ENCODE measurements at places on chromosomes 11 and 22. TPM values are rescaled to one million over a fixed set of nuclear protein-coding genes. Genes with fewer than 3 reads are reported as not detected.

DNA sequence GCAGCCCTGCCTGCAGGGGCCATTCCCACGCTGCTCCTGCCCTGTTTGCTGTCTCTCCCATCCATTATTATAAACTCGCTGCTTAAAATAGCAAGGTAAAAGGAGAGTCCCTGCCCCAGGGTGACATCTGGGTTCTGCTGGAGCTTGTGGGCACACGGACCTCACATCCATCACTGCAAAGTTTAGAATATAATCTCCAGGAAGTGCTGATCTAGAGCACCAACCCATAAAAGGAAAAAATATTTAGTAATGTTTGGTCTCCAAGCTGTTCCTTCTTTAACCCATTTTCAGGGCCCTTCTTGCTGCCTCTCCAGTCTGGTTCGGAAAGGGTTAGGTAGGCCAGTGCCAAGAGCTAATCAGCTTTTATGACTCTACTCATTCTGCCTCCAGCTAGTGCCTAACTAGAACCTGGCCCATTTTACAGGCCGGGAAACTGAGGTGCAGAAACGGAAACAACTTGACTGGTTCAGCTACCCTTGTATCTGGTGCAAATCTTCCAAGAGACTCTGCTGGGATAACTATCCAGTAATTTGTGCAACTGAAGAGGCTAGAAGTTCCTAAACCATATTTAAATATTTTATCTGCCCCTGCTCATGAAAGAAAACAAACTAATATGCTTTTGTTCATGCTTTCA is 37.5 kb downstream of the IRAG1 start:
- peaks cover 23% of the 10 kb centered on the region for H3K4me1 ChIP-seq
- no peak overlapping the region for H3K27ac ChIP-seq
- no peaks in the 10 kb centered on the region for H3K27me3 ChIP-seq
- H3K4me3 ChIP-seq: no peak overlapping the region
- DNase-seq: no peak

- H3K4me3 ChIP-seq: no peak overlapping the region
- no peaks in the 10 kb centered on the region for H3K36me3 ChIP-seq
- no peak overlapping the region for H3K27ac ChIP-seq
- no peaks in the 10 kb centered on the region for H3K27me3 ChIP-seq
- no peaks in the 10 kb centered on the region for H3K4me1 ChIP-seq
Observed at GRCh38 chr22:49390954-49391353, 436.7 kb downstream of the BRD1 start.

GRCh38 chr11:33692013-33692504 is 8.6 kb downstream of the C11orf91 start:
- H3K4me1 ChIP-seq: peaks cover 5% of the 10 kb centered on the region
- no peak overlapping the region for H3K27ac ChIP-seq
- H3K4me3 ChIP-seq: no peak overlapping the region
- no peak for DNase-seq
- H3K27me3 ChIP-seq: peaks cover 11% of the 10 kb centered on the region

The TSSK2 gene
- total RNA-seq: not detected

DNA sequence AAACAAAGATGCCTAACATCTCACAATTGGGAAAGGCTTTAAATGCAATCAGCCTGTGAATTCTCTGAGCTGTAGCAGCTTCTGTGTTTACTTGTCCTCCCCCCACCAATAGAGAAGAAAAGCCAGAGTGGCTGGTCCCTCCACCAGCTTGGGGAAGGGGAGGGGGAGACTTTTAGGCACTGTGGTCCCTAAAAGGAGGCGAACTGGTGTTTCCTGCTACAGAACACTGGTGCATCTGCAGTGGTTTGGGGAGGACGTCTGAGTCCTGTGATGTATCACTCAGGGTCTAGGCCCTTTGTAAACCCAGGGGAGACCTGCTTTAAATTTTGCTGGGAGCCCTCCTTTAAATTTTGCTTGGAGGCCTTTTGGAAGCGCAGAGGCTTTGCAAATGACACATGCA is 16.9 kb downstream of the TNRC6B start:
- H3K27me3 ChIP-seq: no peaks in the 10 kb centered on the region
- H3K36me3 ChIP-seq: peaks cover 7% of the 10 kb centered on the region
- DNase-seq: no peak
- H3K4me1 ChIP-seq: peaks cover 71% of the 10 kb centered on the region
- H3K4me3 ChIP-seq: no peak overlapping the region

GRCh38 chr11:122468965-122469364 is 186.6 kb upstream of the UBASH3B start:
- no peak overlapping the region for H3K4me3 ChIP-seq
- H3K4me1 ChIP-seq: no peaks in the 10 kb centered on the region
- H3K27me3 ChIP-seq: peaks cover 6% of the 10 kb centered on the region
- H3K36me3 ChIP-seq: no peaks in the 10 kb centered on the region

GRCh38 chr22:46661221-46661851 is 41.1 kb downstream of the GRAMD4 start:
- no peak overlapping the region for H3K27ac ChIP-seq
- no peak overlapping the region for H3K4me3 ChIP-seq
- no peaks in the 10 kb centered on the region for H3K36me3 ChIP-seq
- DNase-seq: no peak
- H3K4me1 ChIP-seq: peaks cover 15% of the 10 kb centered on the region
- H3K27me3 ChIP-seq: no peaks in the 10 kb centered on the region

The TRMT112 gene
- total RNA-seq: 171 TPM

DNA sequence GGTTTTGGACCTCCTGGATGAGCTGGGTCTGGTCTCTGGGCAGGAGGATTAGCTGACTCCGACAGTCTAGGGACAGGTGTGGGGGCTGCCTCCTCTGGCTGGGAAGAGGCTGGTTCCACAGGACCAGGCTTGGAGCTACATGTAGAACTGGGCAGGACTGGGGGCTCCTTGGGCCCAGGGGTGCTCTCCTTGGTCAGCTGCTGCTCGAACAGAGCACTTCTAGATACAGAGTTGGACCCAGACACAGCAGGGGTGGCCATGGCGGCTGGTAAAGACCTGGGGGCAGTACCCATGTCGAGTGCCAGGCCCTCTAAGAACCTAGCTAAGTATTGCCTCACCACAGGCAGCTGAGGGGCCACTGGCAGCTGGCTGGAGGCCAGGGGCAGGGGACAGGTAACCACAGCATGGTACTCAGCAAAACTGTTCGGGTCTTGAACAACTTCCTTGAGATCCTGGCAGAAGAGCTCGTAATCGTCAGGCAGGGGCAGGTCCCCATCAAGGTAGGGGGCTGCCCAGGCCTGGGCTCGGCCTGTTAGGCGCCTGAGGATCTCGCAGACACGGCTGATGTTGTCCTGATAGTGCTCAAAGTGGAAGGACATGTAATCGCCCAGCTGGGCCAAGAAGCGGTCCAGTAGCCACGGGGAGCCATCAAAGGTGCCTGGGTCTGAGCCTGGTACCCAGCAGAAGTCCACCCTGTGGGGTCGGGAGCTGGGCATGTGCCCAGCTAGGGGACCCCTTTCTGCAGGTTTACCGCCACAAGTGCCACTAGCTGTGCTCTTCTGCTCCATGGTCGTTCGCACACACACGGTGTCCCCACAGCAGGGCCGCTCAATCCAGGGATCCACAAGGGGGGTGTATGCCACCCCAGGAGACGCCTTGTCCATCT is 3.1 kb downstream of the GNB1L start:
- no peak for DNase-seq
- no peak overlapping the region for H3K27ac ChIP-seq
- no peak overlapping the region for H3K4me3 ChIP-seq
- H3K36me3 ChIP-seq: peaks cover 37% of the 10 kb centered on the region

DNA sequence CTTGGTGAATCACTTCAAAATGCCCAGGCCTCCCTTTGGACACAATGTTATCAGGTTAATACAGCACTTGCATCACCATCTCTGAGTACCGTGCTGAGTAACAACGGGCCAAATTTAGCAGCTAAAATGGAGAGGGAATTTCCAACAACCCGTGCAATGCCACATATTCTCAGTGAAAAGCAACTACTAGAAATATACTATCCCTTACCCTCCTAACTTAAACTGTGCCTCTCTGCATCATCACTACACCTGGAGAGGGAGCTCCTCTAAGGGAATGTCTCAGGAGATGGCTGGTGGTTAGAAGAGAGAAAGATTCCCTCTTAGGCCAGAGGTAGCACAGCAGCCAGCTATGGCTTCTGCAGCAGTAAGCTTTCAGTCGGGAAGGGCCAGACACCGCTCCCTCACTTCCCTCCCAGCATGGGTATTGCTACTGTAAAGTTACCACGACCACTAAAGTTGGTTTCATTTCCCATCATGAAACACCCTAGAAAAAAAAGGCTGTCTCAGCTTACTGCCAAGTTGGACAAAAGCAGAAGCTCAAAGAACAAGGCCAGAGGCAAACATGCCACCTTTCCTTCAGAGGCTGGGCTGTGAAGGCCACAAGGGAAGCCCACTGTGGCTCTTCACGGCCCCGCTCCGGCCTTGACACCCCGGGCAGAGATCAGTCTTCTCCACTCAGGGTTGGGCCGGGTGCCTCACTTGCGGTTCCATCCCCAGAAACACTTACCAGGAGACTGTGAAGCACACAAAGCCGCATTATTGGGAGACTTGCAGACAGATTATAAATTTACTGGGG is 3.9 kb downstream of the MAML2 start:
- peaks cover 60% of the 10 kb centered on the region for H3K4me1 ChIP-seq
- peak overlapping the region; percentile 96 for H3K4me3 ChIP-seq
- H3K27ac ChIP-seq: peak overlapping the region; percentile 88
- DNase-seq: peak; percentile 64
- no peaks in the 10 kb centered on the region for H3K27me3 ChIP-seq

- no peaks in the 10 kb centered on the region for H3K36me3 ChIP-seq
- H3K27me3 ChIP-seq: no peaks in the 10 kb centered on the region
- H3K4me1 ChIP-seq: no peaks in the 10 kb centered on the region
- H3K4me3 ChIP-seq: no peak within 1 kb of the TSS
- DNase-seq: no peak
Observed at GRCh38 chr11:57390535-57390934, at the start of gene PRG2. Gene PRG2, minus strand, starts transcription at chr11:57390650. Its CDS starts 706 bp downstream, at chr11:57389944.

GRCh38 chr22:38313384-38313955 is 3.8 kb downstream of the CSNK1E start:
- no peaks in the 10 kb centered on the region for H3K27me3 ChIP-seq
- peak overlapping the region; percentile 82 for H3K27ac ChIP-seq
- peaks cover 6% of the 10 kb centered on the region for H3K36me3 ChIP-seq
- H3K4me1 ChIP-seq: peaks cover 71% of the 10 kb centered on the region
- no peak for DNase-seq

DNA sequence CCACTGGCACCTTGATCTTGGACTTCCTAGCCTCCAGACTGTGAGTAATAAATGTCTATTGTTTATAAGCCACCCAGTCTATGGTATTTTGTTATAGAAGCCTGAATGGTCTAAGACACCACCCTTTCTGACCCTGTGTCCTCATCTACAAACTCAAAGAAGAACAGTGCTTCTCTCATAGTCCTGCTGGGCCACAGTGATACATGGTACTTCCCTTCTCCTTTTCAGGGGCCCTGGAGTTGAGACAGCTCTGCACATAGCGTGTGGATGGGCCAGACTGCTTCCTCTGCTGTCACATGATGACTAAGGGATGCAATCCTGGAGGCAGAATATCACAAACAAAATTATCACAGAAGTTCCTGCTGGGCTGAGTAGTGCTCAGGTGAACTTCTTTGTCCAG is 5.0 kb downstream of the KCNJ11 start:
- no peak overlapping the region for H3K27ac ChIP-seq
- no peaks in the 10 kb centered on the region for H3K36me3 ChIP-seq
- DNase-seq: no peak
- no peak overlapping the region for H3K4me3 ChIP-seq

DNA sequence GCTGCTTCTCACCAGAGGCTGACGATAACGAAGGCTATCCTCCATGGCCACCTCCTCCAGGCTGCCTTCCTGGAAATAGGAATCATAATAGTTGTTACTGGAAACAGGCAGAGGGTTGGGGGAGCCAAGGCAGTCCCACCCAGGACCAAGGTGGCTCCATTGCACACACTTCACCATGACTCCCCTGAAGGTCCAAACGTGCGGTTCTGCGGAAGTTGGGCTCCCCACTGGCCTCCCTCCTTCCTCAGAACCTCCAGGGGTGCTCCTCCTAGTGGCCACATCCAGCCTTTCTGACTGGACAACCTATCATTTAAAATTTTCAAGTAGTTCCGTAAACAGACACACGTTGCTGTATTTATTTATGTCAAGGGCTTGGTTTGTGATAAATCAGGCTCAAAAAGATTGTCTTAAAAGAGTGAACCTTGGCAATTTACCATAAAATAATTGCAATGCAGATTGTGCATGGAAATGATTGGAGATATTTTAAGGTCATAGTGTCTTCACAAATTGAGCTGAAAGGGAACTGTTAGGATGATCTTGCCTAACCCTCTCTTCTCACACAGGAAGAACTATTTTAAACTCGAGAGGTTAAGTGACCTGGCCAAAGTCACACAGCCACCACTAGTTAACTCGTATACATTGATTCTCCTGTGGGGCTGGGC is 1.4 kb upstream of the TCN2 start:
- peaks cover 1% of the 10 kb centered on the region for H3K27me3 ChIP-seq
- H3K4me3 ChIP-seq: no peak overlapping the region
- peaks cover 45% of the 10 kb centered on the region for H3K4me1 ChIP-seq
- no peak overlapping the region for H3K27ac ChIP-seq
- no peaks in the 10 kb centered on the region for H3K36me3 ChIP-seq

DNA sequence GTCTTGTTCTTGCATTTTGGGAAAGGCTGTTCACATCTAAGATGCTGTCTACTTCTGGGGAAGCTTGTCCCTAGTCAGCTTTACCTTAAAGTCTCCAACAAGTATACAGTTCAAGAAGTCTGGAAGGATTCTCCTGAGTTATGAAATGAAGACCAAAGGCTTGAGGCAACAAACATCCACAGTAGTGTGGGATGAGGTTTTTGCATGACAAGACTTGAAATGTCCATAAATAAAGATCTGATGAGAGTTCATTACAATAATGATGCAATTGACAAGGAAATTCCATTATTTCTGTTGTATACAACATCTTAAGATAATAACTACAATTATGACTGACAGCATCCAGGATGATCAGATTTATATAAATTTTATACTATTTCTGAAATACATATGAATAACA is 21.3 kb upstream of the KDM4E start:
- no peak for DNase-seq
- H3K27me3 ChIP-seq: peaks cover 21% of the 10 kb centered on the region
- no peak overlapping the region for H3K4me3 ChIP-seq
- H3K27ac ChIP-seq: no peak overlapping the region
- no peaks in the 10 kb centered on the region for H3K36me3 ChIP-seq
- H3K4me1 ChIP-seq: no peaks in the 10 kb centered on the region

DNA sequence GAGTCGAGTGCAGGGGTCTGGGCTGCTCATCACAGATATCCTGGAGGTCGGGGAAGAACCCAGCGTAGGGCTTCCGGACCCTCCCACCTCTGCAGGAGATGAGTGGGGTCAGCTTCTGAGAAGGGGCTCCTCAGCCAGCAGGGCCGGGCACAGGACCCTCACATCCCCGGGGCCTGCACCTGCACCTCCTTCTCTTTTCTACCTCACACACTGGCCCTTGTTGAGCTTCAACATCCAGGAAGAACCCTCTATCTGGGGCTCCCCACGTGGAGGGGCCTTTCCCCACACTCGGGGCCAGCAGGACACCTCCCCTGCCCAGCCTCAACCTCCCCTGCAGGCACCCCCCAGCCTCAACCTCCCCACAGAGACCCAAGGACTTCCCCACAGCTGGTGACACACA is 299.4 kb downstream of the CTTN start:
- no peak overlapping the region for H3K4me3 ChIP-seq
- no peak for DNase-seq
- H3K36me3 ChIP-seq: no peaks in the 10 kb centered on the region
- H3K27me3 ChIP-seq: no peaks in the 10 kb centered on the region
- no peak overlapping the region for H3K27ac ChIP-seq

GRCh38 chr11:122795307-122795706 is 43.0 kb upstream of the CRTAM start:
- no peak overlapping the region for H3K27ac ChIP-seq
- DNase-seq: no peak
- no peaks in the 10 kb centered on the region for H3K27me3 ChIP-seq
- H3K4me1 ChIP-seq: no peaks in the 10 kb centered on the region
- peaks cover 7% of the 10 kb centered on the region for H3K36me3 ChIP-seq

All from activated CD4-positive, alpha-beta T cell treated with anti-CD3 and anti-CD28 coated beads, Interleukin-2, amount 10 ng/mL, durations not matched to agents 7 days and 5 days (primary cell).